A673 (cell line): ENCODE measurements at places on chromosomes 4 and X. TPM values are rescaled to one million over a fixed set of nuclear protein-coding genes. Genes with fewer than 3 reads are reported as not detected.

TLR3 gene
- 1.8 and 2.5 TPM in 2 replicates for total RNA-seq

NDST3 gene
- total RNA-seq = 2.6 and 3.0 TPM in 2 replicates

CT83 gene
- not detected in 2 replicates for total RNA-seq

EGFL6 gene
- total RNA-seq = not detected in 2 replicates

RAB39B gene
- total RNA-seq = 0.43 and 0.81 TPM in 2 replicates

ODAPH gene
- not detected in 2 replicates for total RNA-seq

RGN gene
- 1.6 and 1.8 TPM in 2 replicates for total RNA-seq

RIPPLY1 gene
- total RNA-seq = not detected in 2 replicates

HSFX2 gene
- total RNA-seq = not detected in 2 replicates

SOD3 gene
- not detected in 2 replicates for total RNA-seq

SMIM10 gene
- total RNA-seq = not detected in 2 replicates

CACNA1F gene
- total RNA-seq = not detected in 2 replicates

PSAPL1 gene
- total RNA-seq = not detected in 2 replicates

GRCh38 chrX:150372280-150372679, 9.2 kb downstream of the MAMLD1 start:
- peaks cover 11% of the 10 kb centered on the region for H3K4me1 ChIP-seq
- peak; percentile 56 for DNase-seq
- no peak overlapping the region for H3K4me3 ChIP-seq
- H3K27ac ChIP-seq = peak overlapping the region; percentile 67
- no peaks in the 10 kb centered on the region for H3K36me3 ChIP-seq
- no peaks in the 10 kb centered on the region for H3K27me3 ChIP-seq

DNA sequence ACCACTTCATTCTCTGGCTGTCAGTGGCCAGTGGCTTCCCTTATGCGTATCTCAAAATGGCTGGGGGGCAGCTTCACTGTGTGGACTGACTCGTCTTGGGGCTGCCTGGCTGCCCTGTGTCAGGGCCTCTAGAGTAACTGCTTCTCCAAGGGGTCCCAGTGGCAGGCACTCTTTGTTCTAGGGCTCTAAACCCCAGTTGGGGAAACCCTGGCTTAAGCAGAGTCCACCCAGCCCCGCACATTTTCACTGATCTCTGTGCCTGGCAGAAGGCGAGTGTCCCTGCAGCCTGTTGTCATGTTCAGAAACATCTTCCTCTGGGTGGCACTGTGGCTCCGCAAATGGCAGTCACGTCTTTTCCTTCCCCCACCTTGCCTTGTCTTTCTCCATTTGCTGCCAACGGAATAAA, 59.7 kb downstream of the NBDY start:
- no peaks in the 10 kb centered on the region for H3K4me1 ChIP-seq
- H3K27me3 ChIP-seq = no peaks in the 10 kb centered on the region
- H3K27ac ChIP-seq = no peak overlapping the region
- DNase-seq = peak; percentile 40
- H3K36me3 ChIP-seq = no peaks in the 10 kb centered on the region
- no peak overlapping the region for H3K4me3 ChIP-seq

DNA sequence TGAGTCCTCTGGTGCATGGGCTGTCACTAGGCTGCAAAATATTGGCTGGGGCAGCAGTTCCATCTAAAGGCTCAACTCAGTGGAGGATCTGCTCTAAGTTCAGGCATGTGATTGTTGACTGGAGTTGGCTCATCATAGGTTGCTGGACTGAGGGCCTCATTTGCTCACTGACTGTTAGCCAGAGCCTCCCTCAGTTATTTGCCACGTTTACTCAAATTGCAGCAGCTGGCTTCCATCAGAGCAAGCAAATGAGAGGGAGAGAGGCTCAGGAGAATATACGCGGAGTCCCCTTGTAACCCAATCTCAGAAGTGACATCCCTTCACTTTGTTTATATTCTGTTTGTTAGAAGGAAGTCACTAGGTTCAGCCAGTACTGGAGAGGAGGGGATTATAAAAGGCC, 54.1 kb downstream of the BMP3 start:
- no peak overlapping the region for H3K4me3 ChIP-seq
- H3K36me3 ChIP-seq = no peaks in the 10 kb centered on the region
- no peak overlapping the region for H3K27ac ChIP-seq
- no peaks in the 10 kb centered on the region for H3K4me1 ChIP-seq
- H3K27me3 ChIP-seq = no peaks in the 10 kb centered on the region

GRCh38 chr4:82425478-82425877, 4.8 kb downstream of the HNRNPDL start:
- H3K4me3 ChIP-seq = no peak overlapping the region
- no peaks in the 10 kb centered on the region for H3K27me3 ChIP-seq
- no peak for DNase-seq
- no peaks in the 10 kb centered on the region for H3K4me1 ChIP-seq

DNA sequence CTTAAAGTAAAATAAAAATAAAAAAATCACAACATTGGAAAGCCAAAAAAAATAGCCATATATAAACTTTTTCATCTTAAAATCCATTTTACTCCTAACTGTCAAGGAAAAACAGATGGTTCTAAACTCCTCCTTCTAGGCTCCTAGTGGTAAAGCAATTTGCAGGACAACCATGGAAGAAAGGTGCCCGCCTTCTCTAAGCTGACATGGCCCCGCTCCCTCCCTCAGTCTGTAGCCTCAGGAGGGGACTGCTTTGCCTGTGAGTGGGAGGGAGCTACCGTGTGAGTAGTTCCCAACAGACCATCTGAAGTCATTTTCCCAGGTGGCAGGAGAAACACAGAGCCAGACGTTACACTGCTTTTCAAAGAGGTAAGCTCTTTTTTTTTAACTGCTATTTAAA, 336.2 kb upstream of the FAT1 start:
- H3K4me1 ChIP-seq = no peaks in the 10 kb centered on the region
- H3K36me3 ChIP-seq = no peaks in the 10 kb centered on the region
- H3K27me3 ChIP-seq = peaks cover 46% of the 10 kb centered on the region
- no peak overlapping the region for H3K4me3 ChIP-seq

DNA sequence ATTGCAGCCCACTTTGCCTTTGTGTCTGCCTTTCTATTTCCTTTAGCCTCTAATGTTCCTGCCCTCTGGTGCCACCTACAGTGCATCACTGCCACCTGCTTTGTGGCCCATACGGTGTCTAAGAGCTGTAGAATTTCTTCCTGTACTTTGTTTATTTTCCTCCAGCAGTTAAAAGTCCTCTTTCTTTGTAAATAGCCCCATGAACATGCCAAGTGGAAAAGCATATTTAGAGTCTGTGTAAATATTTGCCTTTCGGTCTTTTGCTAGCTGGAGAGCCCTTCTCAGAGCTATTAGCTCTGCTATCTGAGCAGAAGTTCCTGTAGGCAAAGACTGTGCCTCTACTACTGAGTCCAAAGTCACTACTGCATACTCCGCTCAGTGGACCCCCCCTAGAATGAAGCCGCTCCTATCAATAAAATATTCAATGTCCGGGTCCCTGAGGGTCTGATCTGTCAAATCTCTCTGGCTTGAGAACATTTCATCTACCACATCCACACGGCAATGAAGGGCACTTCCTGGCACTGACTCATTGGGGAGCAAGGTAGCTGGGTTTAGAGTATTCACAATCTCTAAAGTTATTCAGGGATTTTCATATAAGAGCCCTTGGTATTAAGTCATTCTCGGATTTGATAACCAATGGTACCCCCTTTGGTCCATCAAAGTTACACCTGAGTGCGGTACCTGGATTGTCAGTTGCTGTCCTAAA, 36.3 kb downstream of the SULT1E1 start:
- no peak overlapping the region for H3K4me3 ChIP-seq
- no peaks in the 10 kb centered on the region for H3K36me3 ChIP-seq
- no peaks in the 10 kb centered on the region for H3K27me3 ChIP-seq
- no peak overlapping the region for H3K27ac ChIP-seq

- H3K4me3 ChIP-seq = no peak overlapping the region
- H3K27ac ChIP-seq = no peak overlapping the region
- H3K4me1 ChIP-seq = no peaks in the 10 kb centered on the region
- no peak for DNase-seq
- no peaks in the 10 kb centered on the region for H3K36me3 ChIP-seq
- H3K27me3 ChIP-seq = no peaks in the 10 kb centered on the region
Measured at GRCh38 chr4:30454504-30454903, 265.7 kb upstream of the PCDH7 start.

DNA sequence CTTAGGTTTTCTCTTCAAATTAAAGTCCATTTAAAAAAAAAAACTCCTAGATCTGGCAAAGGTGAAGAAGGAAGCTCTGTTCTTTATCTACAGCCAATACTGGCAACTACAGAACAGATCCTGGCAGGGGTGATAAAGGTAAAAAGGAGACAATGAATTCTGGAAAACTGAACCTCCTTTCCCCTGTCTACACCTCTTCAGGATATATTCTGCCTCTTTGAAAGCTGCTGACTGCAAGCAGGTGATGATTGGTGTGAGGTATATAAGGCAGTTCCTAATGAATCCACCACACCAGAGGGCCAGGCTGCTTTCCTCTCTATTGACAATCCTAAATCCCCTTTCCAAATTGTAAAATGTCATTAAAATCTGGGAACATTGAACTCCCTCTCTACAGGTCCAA, 370.1 kb downstream of the PPP3CA start:
- H3K27ac ChIP-seq = no peak overlapping the region
- no peak for DNase-seq
- no peaks in the 10 kb centered on the region for H3K27me3 ChIP-seq
- H3K4me3 ChIP-seq = no peak overlapping the region
- peaks cover 15% of the 10 kb centered on the region for H3K4me1 ChIP-seq

DNA sequence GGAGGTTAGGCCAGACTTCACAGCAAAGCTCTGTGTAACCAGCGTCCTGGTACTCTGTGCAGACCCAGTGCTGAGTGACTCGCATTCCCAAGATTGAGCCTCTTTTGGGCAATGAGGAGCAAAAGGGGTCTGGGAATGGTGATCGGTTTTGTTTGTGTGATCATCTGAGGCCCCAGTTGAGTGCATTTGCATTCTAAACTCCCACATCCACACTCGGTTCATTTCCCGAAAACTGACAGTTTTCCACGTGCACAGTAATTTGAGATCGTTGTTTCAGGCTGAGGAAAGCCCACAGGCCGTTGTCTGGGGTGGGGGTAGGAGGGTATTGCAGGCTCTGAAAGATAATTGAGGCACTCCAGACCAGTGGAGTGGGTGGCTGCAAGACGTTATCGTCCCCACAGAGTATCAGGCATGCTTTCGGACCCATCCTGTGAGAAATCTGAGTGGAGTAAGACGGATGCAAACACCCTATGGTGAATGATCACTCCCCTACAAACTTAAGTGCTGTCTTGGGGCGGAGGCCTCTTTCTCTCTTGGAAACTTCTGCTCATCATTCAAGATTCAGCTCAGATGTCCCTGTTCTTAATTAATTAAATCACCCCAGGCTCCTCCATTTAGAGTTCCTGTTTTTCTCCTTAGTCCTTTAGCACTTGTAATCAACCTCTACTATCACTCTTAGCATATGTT, 96.1 kb downstream of the AFF1 start:
- H3K36me3 ChIP-seq = no peaks in the 10 kb centered on the region
- H3K27ac ChIP-seq = no peak overlapping the region
- peak; percentile 37 for DNase-seq
- H3K27me3 ChIP-seq = no peaks in the 10 kb centered on the region

GRCh38 chr4:40870150-40870549, 120.4 kb downstream of the NSUN7 start:
- no peak for DNase-seq
- H3K36me3 ChIP-seq = no peaks in the 10 kb centered on the region
- H3K27me3 ChIP-seq = no peaks in the 10 kb centered on the region
- H3K4me3 ChIP-seq = no peak overlapping the region
- no peak overlapping the region for H3K27ac ChIP-seq

- no peak overlapping the region for H3K4me3 ChIP-seq
- no peaks in the 10 kb centered on the region for H3K36me3 ChIP-seq
- no peaks in the 10 kb centered on the region for H3K4me1 ChIP-seq
Measured at GRCh38 chr4:100208964-100209363, 18.7 kb upstream of the DDIT4L start.

GRCh38 chr4:41709844-41710481, 38.6 kb downstream of the PHOX2B start:
- no peaks in the 10 kb centered on the region for H3K4me1 ChIP-seq
- H3K4me3 ChIP-seq = no peak overlapping the region

GRCh38 chr4:84529169-84529751, 30.2 kb upstream of the NKX6-1 start:
- no peak overlapping the region for H3K4me3 ChIP-seq
- peak; percentile 38 for DNase-seq
- H3K27me3 ChIP-seq = no peaks in the 10 kb centered on the region
- H3K36me3 ChIP-seq = no peaks in the 10 kb centered on the region

DNA sequence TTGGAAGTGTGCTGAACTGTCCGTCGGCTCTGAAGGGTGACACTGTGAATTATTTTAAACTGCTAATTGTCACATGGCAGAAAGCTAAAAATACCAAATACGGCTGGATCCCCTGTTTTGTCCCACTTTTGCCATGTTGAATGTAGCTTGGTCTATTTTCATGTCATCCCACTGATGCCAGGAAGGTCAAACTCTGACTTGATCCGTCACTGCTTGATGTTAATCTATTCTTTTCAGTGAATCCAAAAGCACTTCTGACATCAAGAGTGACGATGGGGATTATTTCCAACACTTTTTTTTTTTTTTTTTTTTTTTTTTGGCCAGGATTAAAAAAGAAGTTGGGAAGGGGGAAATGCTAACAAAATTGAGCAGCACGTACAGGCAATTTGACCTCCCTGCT, 734.6 kb upstream of the TENM3 start:
- no peak overlapping the region for H3K27ac ChIP-seq
- no peak for DNase-seq

- H3K4me3 ChIP-seq = no peak overlapping the region
- no peaks in the 10 kb centered on the region for H3K27me3 ChIP-seq
- no peak for DNase-seq
- H3K36me3 ChIP-seq = no peaks in the 10 kb centered on the region
- H3K4me1 ChIP-seq = peaks cover 9% of the 10 kb centered on the region
- H3K27ac ChIP-seq = no peak overlapping the region
Measured at GRCh38 chr4:152392079-152392478, 143.8 kb downstream of the FBXW7 start.

DNA sequence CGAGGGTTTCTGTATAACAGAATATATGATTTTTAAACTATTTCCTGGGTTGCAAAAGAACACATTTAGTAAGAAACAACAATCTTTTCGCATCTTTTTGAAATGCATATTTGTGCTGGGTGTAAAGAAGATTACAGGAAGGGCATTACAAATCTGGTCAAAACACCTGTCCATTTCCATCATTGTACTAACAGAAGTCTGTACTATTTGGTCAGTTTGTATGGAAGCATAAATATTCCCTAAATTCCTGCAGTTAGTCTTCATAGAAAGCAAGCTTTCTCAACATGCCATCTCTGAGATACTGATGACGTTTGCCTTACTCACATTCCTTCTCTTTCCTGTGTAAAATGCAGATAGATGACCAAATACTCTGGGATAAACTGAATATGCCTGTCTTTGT, 203.3 kb downstream of the NWD2 start:
- H3K36me3 ChIP-seq = no peaks in the 10 kb centered on the region
- no peaks in the 10 kb centered on the region for H3K4me1 ChIP-seq
- no peak overlapping the region for H3K4me3 ChIP-seq
- H3K27me3 ChIP-seq = peaks cover 49% of the 10 kb centered on the region
- DNase-seq = no peak
